ENCODE measurements at places on chromosomes 7 and 10.

DNA sequence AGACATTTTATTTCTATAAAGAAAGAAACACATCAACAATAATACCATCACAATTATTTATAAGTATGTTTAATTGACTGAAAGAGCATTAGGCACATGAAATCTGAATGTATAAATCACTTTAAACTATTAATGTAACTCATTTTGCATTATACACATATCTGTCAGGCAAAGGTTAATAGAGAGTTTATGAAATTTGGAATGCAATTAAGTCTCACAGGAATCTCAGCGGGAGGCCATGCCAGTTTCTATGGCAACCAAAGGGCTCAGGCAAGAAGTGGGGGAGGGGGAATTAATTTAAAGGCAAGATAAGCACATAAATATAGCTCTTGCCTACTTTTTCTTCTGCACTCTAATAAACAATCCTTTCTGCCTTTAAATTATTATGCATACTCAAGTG, 152.6 kb downstream of the SLC16A9 start:
- DNase-seq = no peak

DNA sequence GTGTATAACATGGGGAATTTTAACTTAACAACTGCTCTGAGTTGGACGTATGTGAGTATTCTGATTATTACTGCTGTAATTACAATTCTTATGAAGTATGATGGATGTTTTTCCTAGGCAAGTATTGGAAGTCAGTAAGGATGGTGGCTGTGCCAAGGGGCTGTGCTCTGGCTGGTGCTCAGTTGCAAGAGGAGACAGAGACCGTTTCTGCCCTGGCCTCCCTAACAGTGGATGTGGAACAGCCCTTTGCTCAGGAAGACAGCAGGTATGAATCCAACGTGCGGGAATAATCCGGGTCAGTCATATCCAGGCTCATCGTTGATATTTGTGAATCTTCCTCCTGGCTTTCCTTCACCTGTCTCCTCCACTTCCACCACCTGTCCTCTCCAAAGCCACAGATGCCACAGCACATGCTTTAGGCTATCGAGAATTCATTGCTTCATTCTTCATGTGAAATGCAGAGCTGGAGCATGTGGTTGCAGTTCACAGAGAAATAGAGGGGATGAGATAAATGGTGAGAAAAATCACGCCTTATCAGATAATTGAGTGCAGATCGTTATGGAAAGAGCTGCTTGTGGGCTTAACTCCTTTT, 141.7 kb downstream of the TWIST1 start:
- no peak for DNase-seq

DNA sequence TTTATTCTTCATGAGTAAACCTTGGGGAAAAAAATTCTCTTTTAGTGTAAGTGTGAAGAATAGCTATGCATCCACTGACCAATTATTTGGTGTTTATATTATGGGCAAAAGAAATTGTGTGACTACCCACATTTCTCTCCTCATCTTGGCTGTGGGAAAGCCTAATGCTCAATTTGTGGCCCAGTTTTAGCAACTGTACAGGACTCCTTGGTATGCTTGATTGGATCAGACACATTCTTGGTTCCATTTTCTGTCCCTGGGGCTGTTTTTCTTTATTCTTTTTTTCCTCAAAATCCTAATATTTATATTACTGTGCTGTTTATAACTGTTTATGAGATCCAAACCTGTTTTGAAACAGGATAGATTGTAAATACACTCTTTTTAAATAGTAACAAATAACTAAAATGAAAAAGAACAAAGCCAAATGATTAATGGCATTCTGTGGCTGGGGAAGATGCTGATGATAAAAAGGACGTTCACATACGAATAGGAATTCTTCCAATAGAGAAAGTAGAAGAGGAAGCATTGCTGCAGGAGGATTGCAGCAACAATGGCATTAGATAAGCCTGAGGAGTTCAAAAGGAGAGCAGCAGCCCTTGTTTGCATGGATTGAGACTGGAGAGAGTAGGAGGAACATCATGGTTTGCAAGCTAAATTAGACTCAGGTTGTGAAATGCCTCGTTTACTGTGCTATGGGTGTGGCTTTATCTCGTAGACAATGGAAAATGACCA, 580.5 kb downstream of the INHBA start:
- peak; percentile 34 for DNase-seq

DNA sequence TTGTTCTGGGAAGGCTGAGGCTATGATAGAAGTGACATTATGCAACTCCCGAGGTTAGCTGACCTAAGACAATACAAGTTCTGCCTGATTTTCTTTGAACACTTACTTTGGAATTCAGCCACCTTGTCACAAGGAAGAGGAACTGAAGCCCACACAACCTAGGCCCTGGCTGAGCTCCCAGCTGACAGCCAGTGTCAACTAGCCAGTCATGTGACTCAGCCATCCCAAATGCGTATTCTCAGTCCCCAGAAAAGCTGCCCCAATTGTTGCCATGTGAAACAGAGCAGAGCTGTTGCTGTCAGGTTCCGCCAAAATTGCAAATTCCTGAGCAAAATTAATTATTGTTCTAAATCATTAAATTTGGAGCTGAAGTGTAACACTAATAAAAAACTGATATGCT, 1010.0 kb downstream of the XPNPEP1 start:
- DNase-seq = no peak

GRCh38 chr10:113704637-113705343, 25.1 kb downstream of the CASP7 start:
- DNase-seq = peak; percentile 3

GRCh38 chr7:132337450-132338080, 238.7 kb downstream of the PLXNA4 start:
- no peak for DNase-seq

DNA sequence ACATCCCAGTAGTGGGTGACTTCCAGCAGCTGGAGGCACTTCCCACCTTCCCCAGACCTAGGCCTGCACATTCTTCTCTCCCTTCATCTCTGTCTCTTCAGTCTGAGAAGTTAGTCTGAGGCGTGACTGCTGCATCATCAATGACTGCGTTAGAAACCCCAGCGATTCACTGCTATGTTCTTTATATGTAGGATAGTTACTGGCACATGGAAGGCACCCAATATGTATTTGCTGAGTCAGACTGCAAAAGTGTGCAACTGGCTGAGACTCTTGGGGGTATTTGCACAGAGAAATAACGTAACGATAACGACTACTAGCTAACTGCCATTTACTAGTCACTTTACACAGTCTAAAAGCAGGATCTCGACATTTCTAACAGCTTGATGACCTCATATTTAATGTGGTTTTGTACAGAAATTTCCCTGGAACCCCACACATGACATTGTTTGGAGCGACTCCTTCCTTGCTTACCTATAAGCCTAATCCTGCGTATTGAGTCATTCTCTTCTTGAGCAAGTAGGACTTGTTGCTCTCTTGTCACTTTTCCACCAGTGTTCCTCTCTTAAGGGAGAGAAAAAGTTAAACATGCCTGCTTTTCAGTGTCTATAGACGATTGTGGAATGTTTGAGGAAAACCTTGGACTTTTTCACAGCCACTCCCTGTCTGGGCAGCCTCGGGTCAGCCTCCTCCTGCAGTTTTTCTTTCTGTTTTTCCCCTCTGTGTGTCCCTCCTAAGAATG, 45.5 kb downstream of the THNSL1 start:
- DNase-seq = no peak

DNA sequence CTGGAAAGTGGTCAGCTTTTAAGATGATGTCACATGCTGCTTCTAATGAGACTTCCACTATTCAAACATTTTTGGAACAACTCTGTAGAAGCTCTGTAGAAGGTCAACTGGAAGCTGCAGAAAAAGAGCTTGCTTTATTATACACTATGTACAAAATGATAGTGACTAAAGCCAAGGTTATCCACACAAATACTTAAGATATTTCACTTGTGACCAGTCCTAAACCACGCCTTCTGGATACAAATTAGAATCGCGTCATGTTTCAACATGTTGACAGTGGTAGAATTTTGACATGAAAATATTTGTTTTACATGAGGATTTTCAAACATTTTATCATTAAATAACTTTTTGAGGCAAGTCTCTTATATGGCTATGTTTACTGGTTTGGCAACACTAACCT, 499.6 kb upstream of the PHF14 start:
- DNase-seq = no peak

DNA sequence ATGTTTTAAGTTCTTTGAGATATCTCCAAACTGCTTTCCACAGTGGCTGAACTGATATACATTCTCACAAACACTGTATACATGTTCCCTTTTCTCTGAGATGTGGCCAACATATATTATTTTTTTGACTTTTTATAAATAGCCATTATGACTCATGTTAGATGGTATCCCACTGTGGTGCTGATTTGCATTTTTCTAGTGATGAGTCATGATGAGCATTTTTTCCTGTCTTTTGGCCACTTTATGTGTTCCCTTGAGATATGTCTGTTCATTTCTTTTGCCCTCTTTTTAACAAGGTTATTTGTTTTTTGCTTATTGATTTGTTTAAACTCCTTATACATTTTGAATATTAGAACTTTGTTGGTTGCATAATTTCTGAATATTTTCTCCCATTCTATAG, 1055.1 kb downstream of the NXPH1 start:
- DNase-seq = peak; percentile 20

GRCh38 chr7:138514044-138514443, 54.0 kb downstream of the TRIM24 start:
- no peak for DNase-seq

DNA sequence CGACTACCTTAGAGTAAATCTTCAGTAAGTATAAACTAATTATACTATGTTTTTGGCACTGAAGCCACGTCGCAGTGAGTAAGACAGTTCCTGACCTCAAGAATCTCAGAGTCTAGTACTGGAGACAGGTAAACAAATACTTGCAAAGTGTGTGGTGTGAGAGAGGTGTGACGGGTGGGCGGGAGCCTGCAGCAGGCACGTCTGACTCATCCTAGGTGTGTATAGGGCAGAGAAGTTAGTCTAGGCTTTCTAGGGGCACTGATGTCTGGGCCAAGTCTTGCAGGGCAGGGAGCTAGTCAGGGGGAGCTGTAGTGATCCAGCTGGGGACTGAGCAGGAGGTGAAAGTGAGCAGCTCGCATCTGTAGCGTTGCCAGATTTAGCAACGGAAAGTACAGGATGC, 35.9 kb upstream of the SFTPD start:
- no peak for DNase-seq

DNA sequence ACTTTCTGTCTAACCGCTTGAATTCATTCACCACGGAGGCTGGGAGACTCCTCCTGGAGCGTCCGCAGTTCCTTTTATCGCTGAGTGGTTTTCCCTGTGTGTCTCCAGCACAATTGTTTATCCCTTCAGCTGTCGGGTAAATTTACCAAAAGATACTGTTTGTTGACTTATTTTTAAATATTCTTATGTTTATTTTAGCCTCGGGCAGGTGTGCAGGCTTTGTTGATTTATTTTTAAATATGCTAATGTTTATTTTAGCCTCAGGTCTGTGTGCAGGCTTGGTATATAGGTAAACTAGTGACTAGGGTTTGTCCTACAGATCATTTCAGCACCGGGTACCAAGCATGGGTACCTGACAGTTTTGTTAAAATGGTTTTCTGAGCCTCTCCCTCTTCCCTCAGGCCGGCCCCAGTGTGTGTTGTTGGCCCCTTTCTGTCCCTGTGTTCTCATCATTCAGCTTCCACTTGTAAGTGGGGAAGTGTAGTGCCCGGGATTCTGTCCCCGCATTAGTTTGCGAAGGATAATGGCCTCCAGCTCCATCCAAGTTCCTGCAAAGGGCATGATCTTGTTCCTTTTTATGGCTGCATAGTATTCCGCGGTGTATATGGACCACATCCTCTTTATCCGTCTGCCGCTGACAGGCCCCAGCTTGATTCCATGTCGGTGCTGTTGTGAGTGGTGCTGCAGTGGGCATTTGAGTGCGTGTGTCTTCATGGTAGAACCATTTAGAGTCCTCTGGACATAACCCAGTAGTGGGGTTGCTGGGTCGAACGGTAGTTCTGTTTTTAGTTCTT, 5.3 kb downstream of the GET4 start:
- DNase-seq = no peak

- DNase-seq = no peak
Observed at GRCh38 chr10:12908773-12909172, 92.7 kb downstream of the CCDC3 start.

- no peak for DNase-seq
Observed at GRCh38 chr7:37604078-37604477, 79.5 kb upstream of the GPR141 start.

DNA sequence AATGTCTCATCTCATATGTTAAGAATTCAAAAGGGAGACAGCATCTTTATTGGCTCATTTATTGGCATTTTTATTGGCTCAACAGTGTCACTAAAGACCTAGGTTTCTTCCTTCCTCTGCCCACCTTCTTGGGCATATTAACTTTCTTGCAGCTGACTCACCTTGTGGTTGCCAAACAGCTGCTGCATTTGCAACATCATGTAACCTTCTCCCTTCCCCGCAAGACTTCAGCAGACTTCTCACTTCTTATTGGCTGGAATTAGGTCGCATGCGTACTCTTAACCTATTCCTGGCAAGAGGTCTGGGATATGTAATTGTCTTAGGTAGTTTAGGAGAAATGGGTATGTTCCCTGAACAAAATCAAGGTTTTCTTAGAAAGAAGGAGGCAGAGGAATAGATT, 263.2 kb downstream of the POU6F2 start:
- DNase-seq = no peak

DNA sequence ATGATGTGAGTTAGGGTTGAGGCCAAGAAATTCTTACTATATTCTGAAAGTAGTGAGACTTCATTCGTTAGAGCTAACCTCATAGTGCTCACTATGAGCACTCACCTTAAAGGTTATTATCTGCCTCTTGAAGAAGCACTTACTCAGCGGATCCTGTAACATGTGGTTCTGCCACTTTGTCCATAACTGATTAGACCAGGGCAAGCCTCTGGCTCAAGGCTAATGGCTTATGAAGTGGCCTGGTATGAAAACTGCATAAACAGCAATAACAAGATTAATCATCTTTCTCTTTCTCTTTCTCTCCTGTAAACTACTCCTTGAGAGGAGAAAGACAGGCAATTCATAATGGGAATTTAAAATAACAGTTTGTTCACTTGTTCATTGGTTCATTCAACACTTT, 82.8 kb downstream of the MAPK8 start:
- DNase-seq = no peak

- no peak for DNase-seq
Observed at GRCh38 chr10:102504179-102504975, 605 bp downstream of the SUFU start.

- no peak for DNase-seq
Observed at GRCh38 chr10:47290338-47290737, 9.7 kb upstream of the GDF10 start.

GRCh38 chr7:108067844-108068243, 62.3 kb downstream of the LAMB4 start:
- no peak for DNase-seq

GRCh38 chr7:100568176-100568895, 5.4 kb downstream of the SAP25 start:
- DNase-seq = no peak

DNA sequence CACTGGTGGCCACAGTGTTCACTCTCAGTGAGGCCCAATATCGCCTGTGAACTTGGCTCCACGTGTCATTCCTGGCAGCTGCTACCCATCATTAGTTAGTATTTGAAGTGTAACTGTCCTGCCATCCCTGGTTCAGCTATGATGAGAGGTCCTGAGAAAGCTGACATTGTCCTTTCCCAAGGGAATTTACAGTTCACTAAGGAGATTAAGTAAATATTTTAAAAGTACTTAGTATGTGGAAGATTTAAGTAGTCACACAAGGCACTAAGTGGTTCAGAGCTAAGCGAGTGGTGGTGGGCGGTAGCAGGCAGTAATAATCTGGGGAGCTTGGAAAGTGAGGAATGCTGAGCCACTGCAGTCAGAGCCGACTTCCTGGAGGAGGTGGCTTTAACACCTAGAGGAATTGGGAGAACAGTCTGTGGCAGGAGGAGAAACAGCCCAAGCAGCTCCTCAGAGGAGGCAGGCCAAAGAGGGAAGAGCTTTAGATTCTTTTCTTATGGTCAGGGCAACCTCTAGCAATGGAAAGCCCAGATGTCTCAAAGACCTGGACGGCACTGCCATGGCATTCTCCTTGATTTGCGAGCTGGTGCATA, 519.7 kb downstream of the LRMDA start:
- DNase-seq = no peak

Data from GM04503 (cell line).